ENCODE measurements at places on chromosomes 4 and X.

- no peak for DNase-seq
Measured at GRCh38 chrX:55111578-55112254, 22.9 kb downstream of the PAGE2 start.

- peak; percentile 2 for DNase-seq
Measured at GRCh38 chr4:72768364-72768763, 199.3 kb upstream of the ADAMTS3 start.

GRCh38 chr4:126969360-126970235 lies 663.2 kb upstream of the INTU start:
- DNase-seq, result no peak

DNA sequence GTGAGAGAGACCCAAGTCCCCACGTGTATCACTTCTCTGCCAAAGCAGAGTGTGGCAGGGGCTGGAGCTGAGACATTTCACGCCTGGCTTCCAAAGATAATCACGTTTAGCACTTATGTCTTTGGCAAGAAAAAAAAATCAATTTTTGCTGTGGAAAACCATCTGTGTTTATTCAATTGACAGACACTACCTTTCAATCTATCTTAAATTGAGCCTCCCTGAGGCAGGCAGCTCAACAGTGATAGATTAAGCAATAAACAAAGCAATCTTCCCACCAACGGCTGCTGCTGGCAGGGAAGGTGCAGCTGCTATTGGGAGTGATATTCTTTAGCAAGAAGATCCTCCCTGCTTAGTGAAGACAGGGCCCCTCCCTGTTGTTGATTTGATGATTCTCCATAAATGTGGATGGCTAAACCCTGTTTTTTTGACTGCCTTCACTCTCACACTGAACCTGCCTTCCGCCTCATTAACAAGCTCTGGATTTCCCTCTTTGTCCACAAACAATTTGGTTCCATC lies 11.6 kb upstream of the MAGEB17 start:
- no peak for DNase-seq

DNA sequence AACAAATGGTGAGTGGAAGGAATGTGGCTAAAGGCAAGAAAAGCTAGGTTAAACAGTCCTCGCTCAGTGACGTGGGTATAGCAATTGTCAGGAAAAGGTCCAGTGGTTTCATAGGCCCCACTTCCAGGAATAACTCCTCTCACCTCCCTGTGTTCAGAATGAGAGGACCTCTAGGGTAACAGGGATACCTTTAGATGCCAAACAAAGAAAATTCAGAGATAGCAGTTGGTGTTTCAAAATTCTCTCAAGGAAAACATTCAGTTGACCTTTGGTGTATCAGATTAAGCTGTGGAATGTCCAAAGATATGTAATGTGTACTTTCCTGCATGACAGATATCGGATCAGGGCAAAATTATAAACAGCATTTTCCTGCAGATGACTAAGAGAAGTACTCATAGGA lies 155.9 kb downstream of the ARHGAP6 start:
- no peak for DNase-seq

DNA sequence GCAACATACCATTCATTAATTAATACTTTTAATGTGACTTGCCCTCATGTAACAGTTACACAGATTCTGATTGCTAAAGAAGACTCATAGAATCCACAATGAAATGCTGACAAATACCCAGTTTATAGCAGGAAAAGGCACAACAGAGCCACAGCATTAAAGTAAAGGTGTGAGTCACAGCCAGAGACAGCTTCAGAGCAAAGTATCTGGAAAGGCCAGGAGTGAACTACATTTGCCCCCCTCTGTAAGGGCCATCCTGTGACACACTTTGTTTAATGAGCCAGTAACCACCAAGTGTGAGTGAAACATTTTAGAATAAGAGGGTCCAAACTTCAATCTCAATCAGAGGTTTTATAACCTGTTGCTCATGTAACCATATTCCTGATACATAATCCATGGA lies 133.8 kb upstream of the TACR3 start:
- no peak for DNase-seq

GRCh38 chrX:148552775-148553174 lies 52.4 kb downstream of the AFF2 start:
- no peak for DNase-seq

- no peak for DNase-seq
Measured at GRCh38 chr4:76589402-76589801, 154.4 kb downstream of the SHROOM3 start.

DNA sequence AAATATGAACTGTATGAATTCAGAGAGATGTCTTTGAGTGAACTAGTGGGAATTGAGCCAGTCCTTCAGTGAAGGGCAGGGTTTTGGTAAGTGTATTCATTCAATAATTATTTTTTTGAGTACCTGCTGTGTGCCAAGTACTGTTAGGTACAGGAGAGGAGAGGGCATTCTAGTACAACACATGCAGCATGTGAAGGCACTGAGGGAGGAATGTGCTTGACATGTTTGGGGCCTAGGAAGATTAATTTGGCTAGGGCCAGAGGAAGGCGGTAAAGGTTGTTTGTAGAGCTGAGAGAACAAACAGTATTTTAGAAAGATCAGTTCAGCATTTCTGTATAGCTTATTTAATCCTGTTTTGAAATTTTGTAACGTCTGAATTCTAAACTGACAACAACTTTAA lies 27.8 kb downstream of the APOOL start:
- DNase-seq, result no peak

DNA sequence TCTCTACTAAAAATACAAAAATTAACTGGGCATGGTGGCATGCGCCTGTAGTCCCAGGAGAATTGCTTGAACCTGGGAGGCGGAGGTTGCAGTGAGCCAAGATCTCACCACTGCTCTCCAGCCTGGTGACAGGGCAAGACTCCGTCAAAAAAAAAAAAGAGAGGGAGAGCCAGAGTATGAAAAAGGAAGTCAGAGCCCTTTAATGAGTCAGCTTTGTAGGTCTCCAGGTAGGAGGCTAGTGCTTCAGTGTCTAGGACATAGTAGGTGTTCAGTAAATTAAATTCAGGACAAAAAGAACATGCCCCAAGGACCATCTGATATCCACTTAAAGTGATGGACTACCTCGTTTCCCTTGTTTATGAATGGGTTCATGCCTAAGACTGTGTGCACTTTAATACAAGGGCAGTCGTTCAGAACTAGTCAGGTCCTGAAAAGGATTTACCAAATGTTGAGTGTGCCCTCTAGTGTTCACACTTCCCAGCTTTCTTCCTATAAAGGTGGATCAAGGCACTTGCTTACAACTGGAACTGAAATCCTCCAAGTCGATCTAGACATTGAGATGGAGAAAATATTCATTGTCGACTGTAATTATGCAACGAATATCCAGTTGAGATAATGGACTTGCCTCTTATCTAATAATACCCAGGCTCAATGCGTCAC lies 29.0 kb downstream of the F9 start:
- peak; percentile 70 for DNase-seq

DNA sequence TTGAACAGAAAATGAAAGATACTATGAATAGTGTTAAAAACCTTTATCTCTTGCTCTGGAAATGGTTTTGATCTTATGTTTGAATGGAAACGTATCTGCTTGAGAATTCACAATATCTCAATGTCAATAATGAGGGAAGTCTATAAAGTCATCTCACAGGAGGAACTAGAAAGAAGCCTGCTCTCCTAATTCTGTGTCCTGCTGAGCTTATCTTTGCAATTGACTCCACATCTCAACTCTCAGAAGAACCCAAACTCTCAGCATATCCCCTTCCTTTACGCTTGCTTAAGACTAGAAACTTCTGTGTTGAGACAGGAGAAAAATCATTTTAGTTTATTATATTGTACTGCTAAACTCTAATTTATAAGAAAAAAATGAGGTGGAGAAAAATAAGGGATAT lies 8.3 kb upstream of the PF4V1 start:
- no peak for DNase-seq

- DNase-seq, result no peak
Measured at GRCh38 chr4:83558059-83558653, 22.2 kb downstream of the GPAT3 start.

DNA sequence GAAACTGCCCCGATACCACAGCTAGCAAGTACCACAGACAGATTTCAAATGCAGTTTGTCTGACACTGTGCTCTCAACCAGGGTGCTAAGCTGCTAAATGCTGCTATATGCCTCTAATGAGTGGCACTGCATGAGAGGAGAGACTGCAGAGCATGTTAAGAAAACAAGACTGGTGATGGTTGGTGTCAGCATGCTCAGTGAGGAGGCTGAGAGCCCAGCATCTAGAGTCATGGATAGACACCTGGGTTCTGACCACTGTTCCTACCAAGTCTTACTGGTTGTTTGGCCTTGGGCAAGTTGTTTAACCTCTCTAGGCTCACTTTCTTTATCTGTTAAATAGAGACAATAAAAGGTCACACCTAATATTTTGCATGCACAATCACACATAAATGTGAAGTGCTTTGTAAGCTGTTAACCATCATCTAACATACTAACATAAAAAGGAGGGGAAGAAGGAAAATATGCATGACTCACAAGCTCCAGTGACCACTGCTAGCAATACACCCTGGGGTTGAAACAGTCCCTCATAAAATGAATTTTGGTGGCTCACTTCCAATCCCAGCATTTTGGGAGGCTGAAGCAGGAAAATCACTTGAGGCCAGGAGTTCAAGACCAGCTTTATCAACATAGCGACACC lies 20.7 kb downstream of the HHIP start:
- DNase-seq, result peak; percentile 45

DNA sequence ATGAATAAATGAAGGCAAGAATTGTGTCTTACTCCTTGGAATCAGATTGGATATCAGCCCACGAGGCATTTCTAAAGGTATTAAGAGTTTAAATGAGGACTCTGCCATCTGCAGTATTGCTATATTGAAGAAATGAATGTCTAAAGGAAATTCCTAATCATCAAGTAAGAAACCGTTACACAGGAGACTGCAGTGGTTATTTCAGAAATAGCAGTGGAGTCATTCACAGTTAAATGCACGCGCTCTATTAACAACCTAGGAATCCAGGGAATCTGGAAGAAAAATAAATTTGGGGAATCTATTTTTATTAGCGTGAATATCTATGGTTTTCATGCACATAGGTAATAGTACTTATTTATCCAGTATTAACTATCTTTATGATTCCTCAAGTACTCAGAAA lies 334.2 kb downstream of the TENM3 start:
- no peak for DNase-seq

DNA sequence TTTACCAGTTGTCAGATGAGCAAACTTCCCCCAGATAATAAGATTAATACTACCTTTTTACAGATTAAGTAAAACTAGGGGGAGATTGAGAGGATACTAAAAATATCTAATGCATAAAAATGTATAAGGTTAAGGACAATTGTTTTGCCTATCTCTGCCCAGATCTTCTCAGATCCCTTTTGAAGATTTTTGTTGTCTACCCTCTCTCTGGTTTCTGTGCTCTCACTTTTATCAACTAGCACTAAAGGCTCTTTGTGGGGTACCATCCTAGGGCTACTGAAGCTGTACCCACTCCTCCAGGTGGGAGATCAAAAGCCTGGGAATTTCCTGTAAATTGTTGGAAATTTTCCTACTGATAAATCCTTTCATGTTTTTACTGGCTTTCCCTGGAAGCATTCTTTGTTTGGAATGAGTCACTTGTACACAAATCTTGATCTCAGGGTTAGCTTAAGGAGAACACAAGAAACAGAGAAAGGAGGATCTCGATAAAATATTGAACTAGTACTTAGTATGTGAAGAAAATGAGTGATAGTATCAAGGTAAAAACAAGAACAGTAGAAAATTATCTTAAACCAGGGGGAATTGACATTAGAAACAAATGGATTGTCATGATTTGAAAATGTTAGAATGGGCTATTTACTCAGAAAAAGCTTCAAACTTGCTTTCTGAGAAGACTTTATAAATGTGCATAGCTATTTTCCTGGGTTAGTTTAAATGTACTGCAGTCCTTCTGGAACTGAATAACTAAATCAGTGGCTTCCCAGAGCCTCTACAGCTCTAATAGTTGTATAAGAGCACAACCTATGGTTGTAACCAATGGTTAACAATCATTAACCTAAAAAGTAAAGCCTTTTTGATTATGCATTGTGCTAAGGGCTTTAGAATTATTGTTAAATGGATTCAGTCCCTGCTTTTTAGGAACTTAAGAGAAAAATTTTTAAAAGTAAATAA lies 679.9 kb upstream of the MAGEB2 start:
- DNase-seq, result peak; percentile 27

- no peak for DNase-seq
Measured at GRCh38 chrX:48996969-48997368, 5.1 kb downstream of the GRIPAP1 start.

GRCh38 chr4:93776386-93777080 lies 52.0 kb upstream of the ATOH1 start:
- DNase-seq, result peak; percentile 89

DNA sequence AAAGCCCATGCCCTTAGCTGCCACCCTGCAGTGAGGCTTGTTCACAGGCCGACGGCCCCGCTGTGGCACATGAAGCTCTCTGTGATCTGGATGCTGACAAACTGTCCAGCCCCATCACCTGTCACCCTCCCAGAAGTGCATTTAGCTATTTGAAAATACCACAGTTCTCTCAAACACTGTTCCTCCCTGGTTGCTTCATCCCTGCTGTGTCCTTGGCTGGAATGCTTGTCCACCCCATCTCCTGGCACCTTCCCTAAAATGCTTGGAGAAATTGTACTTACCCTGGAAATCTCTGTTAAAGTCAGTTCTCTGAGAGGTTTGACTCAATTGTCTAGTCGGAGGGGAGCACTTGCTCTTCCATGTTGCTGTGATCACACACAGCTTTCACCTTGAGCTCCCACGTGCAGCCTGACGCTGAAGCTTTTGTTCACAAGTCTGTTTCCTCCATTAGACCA lies 10.1 kb downstream of the SYNPO2 start:
- no peak for DNase-seq

DNA sequence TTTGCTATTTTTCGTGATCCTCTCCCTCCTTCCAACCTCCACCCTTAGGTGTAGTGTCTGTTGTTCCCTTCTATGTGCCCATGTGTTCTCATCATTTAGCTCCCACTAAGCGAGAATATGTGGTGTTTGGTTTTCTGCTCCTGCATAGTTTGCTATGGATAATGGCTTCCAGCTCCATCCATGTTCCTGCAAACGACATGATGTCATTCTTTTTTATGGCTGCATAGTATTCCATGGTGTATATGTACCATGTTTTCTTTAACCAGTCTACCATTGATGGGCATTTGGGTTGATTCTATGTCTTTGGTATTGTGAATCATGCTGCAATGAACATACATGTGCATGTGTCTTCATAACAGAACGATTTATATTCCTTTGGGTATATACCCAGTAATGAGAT lies 102.7 kb downstream of the SEL1L3 start:
- DNase-seq, result no peak

GRCh38 chr4:4694296-4694772 lies 152.5 kb upstream of the STX18 start:
- DNase-seq, result peak; percentile 41

DNA sequence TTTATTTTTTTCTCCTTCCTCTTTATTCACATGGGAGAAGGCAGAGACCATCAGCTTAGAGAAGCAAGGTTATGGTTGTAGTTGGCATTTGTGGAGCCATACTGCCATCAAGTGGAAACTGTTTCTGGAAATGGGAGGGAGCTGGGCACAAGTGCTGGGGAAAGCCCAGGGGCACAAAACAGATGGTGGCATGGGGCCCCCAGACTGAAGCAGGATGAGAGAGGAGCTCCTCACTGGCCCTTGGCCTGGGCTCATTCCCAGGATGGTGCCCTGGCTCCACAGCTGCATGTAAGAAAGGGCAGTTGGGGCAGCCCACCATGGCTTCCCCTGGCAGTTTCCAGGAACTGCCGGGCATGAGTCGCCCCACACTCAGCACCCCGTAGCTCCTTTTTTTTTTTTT lies 59.2 kb downstream of the NBDY start:
- DNase-seq, result no peak

- no peak for DNase-seq
Measured at GRCh38 chrX:118510111-118510510, 14.5 kb downstream of the DOCK11 start.

- peak; percentile 84 for DNase-seq
Measured at GRCh38 chr4:126727461-126727860, 905.3 kb upstream of the INTU start.

GRCh38 chrX:101385795-101386541 lies at the start of gene BTK:
Gene BTK (minus strand): TSS chrX:101386191. CDS start chrX:101375284, 10,907 bp downstream.
- no peak for DNase-seq

Measured in MCF 10A (cell line).